Left forelimb (tissue), 1 donor: ENCODE measurements at places on chromosomes 12 and 14.

DNA sequence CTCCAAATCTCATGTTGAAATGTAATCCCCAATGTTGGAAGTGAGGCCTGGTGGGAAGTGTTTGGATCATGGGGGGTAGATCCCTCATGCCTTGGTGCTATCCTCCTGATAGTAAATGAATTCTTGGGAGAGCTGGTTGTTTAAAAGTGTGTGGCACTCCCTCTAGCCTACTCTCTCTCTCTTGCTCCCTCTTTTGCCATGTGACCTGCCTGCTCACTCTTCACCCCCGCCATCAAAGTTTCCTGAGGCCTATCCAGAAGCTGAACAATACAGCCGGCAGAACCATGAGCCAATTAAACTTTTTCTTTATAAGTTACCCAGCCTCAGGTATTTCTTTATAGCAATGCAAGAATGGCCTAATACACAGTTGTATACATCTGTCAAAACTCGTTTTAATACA lies 62.5 kb downstream of the BCL2L14 start:
- DNase-seq = no peak

GRCh38 chr12:9922429-9922828 lies 9.7 kb downstream of the CLEC2A start:
- no peak for DNase-seq

- DNase-seq = no peak
These were observed 88.9 kb downstream of the PTGER2 start for GRCh38 chr14:52402812-52403526.

DNA sequence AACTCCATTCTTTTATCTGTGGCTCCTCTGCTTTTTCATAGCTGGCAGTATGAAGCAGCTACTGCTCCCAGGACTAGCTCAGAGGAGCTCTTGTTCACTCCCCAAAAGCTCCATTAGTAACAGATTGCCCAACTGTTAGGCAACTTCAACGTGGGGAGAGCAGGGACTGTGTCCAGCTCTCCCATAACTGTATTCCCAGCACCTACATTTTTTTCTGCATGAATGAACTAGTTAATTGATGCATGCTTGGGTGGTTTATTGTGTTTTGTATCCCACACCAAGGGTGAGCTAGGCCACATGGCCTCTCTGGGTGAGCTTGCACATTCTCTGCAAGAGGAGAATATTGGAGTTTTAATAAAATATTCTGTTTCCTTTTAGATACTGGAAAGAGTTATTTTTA lies 15.2 kb downstream of the STON2 start:
- no peak for DNase-seq

DNA sequence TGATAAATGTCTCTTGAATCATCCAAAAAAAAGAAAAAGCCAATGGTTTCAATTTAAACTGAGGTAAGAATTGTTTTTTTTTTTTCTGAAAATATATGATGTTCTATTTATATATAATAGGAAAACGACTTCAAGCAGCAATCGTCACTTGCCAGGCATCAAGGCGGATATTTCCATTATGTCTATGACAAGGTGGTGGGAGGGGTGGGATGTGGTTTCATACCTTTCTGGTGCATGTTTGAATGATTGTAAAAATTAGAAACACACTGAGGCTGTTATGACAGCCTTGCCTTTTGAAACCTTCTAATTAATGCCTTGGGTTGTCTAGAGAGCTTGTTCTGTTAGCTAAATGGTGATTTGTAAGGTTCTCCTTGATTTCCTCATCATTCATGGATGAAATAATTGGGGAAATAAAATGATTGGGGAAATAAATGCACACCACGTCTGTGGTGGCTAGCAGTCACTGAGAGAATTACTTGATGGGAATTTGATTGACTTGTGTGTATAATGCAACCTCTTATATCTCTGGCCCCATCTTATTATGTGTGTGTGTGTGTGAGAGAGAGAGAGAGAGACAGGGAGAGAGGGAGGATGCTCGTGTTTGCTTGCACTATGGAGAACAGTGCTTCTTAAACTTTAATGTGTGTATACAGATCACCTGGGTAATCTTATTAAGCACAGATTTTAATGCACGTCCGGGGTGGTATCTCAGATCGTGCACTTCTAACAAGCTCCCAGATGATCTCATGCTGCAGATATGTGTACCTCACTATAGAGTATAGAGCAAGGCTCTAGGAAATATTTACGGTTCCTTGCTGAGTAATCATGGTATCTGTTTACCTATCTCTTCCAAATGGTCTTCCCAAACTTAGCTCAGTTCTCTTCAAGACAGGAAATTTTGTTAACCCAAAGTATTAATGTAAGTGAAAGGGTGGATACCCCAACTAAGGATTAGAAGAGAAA lies 502.6 kb downstream of the DIO2 start:
- no peak for DNase-seq

- DNase-seq = no peak
These were observed 20.9 kb downstream of the ACVR1B start for GRCh38 chr12:51972422-51972812.

- DNase-seq = no peak
These were observed 22.8 kb upstream of the SRRM4 start for GRCh38 chr12:118958520-118958919.

DNA sequence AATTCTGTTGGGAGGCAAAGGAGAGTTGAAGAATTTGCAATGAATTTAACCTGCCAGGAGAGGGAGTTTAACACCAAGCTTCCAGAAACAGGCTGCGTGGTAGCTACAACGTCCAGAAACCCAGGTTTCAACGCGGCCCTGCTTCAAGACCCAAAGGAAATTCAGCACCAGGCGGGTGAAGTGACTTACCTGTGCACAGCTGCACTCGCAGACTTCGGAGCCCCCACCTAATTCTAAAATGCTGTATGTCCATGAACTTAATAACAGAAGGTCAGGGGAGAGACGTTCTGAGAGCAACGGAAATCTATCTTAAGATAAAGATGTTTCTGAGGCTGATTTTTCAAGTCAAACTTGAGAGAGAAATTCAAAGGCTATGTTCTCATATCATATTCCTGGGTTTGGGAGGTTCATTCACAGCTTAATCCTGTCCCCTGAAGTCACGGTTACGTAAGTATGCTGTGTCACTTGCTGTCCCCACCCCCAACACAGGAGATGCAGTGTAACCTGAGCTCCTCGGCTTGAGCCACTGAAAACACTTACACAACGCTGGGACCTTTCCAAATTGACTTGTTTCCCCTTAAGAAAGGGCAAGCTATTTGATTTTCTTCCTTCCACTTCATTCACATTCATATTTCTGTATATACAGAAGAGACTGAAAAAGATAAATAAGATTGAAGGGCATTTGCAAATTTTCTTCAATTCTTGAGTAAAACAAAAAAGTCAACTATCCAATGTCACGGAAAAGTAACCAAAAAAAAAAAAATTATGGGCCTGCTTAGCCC lies 22.7 kb downstream of the CLIP1 start:
- no peak for DNase-seq

GRCh38 chr14:55446127-55446736 lies 5.8 kb upstream of the TBPL2 start:
- DNase-seq = no peak
